NCI-H1436 (cell line): ENCODE measurements at places on chromosomes 7 and 10.
A peak's percentile ranks its signal among the peaks of the same experiment; 100 is the strongest.

- peak; percentile 73 for DNase-seq
Measured at GRCh38 chr10:63752318-63752717, 231.1 kb downstream of the REEP3 start.

GRCh38 chr10:33326933-33327332 is 7.5 kb downstream of the NRP1 start:
- no peak for DNase-seq

GRCh38 chr7:20411372-20411771 is 80.7 kb downstream of the ITGB8 start:
- no peak for DNase-seq

GRCh38 chr7:29140873-29141468 is 5.4 kb downstream of the CPVL start:
- DNase-seq, result no peak

GRCh38 chr7:3260401-3260715 is 40.7 kb upstream of the SDK1 start:
- no peak for DNase-seq
